Activated T-cell treated with anti-CD3 and anti-CD28 coated beads for 24 hours (primary cell): ENCODE measurements at places on chromosomes 7 and 10.

DNA sequence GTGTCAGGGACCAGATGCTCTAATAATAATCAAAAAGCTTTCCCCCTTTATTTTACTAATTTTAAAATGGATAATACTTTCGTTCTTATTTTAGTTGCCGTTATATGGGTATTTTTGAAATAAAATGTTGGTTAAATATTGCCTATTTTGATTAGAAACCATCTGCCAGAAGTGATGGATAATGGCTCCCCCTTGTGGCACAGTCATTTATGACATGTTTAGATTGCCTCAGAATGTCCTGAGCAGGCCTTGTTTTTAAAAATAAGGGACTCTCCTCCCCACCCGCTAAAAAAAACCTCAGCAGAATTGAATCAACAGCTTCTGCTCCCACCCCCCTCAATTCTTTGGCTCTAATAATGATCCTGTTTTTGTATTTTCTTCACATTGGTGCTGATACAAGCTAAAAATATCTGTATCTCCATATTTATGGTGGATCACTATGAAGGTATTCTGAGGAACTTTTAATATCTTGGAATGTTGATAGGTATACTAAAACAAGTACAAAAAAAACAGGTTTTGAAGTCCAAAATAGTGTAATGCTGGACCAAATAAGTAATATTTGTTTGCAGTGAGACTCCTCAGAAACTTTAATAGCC lies 38.8 kb downstream of the TMEM60 start:
- peak; percentile 60 for DNase-seq

GRCh38 chr10:3220853-3221252 lies 48.3 kb upstream of the PITRM1 start:
- no peak for DNase-seq

GRCh38 chr7:22234227-22234626 lies 122.7 kb downstream of the RAPGEF5 start:
- no peak for DNase-seq

- DNase-seq = no peak
Observed at GRCh38 chr7:135330088-135330487, 96.5 kb downstream of the STRA8 start.

DNA sequence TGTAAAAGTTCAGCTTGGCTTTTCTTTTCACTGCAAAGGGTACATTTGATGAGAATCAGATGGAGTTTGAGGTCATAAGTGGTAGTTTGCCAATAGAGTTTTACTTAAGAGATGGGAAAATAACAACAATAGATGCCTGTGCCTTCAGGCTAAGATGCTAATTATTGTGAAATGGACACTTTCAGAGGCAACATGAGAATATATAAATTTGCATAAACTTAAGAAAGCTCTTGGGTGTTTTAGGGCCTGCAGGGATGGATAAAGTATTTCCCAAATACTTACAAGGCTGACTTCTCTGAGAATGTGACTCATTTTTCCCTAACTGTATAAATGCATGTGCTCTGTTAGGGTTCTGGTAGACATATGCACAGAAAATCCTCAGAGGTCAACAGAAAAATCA lies 200.3 kb upstream of the SVIL start:
- DNase-seq = no peak

- no peak for DNase-seq
Observed at GRCh38 chr7:14233076-14233867, 243.8 kb upstream of the ETV1 start.

DNA sequence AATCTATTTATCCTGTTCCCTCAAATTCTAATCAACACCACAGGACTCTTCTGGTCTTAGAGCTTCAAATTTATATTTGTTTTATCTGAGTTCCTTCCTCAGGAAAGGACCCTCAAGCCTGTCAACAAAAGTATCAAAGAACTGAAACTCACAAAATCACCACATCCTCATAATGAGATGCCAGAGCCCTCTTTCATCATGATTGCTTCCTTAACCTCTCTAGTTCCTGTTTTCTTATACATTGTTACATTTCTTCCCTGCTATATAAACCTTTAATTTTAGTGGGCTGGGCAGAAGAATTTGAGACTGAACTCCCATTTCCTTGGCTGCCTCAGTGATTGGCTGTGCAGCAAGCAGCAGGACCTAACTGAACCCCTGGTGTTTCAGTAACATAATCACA lies 189.7 kb downstream of the ZNF248 start:
- no peak for DNase-seq

DNA sequence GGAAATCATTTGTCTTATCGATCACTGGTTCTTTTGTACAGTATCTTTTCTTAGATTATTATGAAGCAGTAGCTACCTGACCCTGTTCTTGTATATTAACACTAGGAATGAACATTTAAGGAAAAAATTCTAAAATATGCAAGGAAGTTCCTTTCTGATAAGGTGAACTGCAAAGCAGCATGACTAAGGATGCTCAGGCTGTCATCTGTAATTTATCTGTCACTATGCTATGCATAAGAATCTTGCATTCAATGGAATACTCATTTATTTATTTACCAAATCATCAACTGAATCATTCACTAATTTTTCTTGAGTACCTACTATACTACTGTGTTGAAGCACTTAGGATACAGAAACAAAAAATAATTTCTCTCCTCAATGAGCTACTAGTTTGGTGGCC lies 5.8 kb downstream of the GSDME start:
- DNase-seq = no peak

GRCh38 chr7:21412957-21413356 lies 14.9 kb upstream of the SP4 start:
- no peak for DNase-seq

DNA sequence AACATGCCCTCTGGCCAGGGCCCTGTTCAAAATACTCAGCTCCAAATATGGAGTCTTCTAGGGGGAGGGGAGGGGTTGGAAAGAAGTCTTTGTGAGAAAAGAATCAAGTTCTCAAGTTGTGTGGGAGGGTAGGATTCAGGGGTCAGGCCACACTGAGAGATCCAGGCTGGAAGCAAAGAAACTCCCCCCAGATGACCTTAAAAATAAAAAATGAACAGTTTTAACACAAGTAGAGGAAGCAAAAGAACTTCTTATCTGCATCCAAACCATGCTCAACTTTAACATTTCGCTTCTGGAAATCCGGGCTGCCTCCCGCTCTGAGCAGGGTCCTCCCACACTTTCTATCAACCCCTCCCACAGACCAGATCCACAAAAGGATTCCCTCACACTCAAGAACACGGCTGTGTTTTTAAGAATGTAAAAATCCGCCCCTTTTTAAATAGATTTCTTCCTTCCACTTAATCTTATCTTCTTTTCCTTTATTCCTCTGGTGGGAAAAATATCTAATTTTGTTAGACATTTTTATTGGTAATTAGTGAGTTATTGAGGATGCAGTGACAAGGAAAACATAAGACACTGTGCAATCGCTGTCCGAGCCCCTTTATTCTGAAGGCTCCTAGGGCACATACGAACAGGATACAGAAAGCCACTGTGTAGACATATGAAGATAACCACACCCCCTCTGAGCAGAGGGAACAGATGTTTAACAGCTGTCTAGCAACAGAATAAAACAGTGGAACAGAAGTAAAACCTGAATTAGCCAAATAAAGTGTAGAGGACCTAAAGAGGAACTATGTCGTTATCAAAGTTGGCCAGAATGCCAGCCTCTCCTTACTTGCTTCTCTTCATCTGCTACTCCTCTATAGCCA lies 43.8 kb downstream of the CYTH3 start:
- no peak for DNase-seq
